ENCODE measurements at places on chromosomes 1 and 21.
A peak's percentile ranks its signal among the peaks of the same experiment; 100 is the strongest.

GRCh38 chr1:233114860-233115259 lies 164.4 kb downstream of the NTPCR start:
- no peak for DNase-seq

DNA sequence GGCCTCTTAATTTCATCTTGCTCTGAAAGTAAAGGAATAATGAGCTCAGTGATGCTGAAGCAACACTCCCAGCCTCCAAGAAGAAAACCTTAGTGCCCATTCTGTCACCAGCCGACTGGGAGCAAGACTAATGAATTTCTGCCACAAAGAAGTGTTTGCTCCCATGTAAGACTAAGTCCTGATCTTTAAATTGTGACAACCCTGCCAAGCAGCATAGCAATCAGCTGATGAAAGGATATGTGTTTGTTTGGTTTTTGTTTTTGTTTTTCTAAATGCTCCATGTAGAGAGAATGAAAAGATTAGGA lies 113.7 kb upstream of the PALMD start:
- no peak for DNase-seq

DNA sequence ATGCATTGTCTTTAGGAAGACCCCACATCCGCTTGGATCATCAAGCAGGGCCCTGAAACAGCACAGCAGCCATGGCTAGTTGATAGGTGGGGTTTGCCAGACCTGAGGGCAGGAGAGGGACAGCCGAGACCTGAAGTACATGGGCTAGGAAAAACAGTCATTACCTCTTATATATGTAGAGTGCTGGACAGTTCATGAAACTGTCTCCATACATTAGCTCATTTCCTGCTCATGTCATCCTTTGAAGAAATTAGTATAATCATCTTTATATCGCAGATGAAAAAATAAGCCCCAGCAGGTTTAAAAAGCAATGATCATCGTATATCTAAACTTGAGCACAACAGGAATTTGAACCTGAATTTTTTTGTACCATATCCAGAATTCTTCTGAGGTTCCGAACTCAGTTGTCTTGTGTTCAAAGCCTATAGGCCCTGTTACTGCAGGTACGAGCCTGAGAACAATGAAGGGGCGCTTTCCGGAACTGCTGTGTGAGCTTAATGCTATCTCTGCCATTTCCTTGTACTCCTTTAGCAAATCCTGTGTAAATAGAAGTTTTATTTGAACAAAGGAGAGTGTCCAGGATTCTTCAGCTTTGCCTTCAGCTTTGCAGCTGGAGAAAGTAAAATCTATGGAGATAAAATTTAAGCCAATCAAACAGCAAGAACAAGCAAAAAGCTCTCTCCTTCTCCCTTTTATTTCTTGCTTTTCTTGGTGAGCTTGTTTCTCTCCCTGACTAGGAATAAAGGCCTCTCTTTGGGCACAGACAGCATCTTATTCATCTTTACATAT lies 32.4 kb upstream of the DUSP10 start:
- no peak for DNase-seq

DNA sequence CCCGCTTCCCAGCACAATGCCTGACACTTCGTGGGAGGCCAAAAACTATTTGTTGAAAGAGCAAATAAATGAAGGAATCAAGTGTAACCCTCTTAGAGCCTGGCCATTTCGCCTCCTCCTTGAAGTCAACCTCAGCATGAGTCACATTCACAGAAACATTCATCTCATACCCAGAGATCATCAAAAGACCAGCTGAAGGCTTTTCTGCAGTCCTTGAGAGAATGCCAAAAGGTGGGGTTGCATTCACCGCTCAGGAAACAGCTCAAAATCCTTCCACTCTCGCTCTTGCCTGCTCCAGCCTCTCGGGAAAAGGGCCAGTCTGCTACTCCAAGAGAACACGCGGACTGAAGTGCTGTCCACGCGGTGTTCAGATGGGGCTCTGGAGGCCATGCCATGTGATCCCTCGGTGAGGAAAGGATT lies 90.0 kb downstream of the VWA5B1 start:
- DNase-seq: peak; percentile 72

GRCh38 chr1:8908388-8909151 lies 30.1 kb upstream of the ENO1 start:
- peak; percentile 51 for DNase-seq

All from amniotic epithelial cell (primary cell).